Fibroblast of skin of left biceps (primary cell): ENCODE measurements at places on chromosomes 4 and X.

DNA sequence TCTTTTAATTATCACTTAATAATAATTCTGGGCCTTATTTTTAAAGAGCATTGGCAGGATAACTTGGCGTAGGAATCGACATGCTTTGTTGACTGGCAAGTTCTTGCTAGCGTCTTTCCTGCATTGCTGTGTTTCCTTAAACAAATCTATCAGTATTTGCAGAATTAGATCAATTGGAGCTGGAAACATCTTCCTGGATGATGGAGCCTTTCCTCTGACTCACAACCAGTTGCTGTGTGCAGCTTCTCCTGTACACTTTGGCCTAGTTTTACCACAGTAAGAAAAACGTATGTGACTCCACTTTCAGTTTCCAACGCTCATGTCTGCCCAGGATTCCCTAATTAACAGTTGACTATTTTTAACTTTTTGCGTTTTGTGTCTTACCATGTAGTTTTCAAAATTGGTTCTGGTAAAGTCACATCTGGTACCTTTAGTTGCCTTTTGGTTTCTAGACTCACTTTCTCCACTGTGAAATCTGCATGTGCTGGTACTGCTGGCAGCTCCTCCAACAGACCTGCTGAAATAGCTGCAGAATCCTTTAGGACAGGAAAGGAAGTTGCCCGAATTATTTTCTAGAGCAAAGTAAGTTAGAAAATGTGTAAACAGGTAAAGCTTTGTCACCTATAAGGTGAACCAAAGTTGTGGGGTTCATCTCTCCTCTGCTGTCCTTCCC, 553.2 kb upstream of the FAT1 start:
- DNase-seq, result no peak

GRCh38 chrX:107374831-107375230, 74.6 kb upstream of the FRMPD3 start:
- DNase-seq, result no peak

DNA sequence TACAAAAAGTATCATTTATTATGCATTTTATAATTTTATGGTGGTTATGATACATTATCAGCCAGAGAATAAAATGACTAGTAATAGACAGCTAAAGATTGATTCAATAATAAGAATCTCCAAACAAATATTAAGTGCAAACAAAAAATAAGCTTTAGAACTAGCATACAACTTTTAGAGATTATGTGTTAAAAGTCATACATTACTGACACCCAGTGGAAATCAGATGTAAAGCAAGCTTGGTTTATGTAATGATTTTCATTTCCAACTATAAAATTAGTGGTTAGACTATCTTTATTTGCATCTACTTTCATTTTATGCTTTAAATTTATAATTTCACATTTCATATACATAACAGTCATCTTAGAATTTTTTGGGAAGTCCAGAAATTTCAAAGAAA, 57.7 kb downstream of the IL13RA2 start:
- DNase-seq, result no peak

GRCh38 chr4:16085822-16086221, 2.0 kb upstream of the PROM1 start:
- no peak for DNase-seq

DNA sequence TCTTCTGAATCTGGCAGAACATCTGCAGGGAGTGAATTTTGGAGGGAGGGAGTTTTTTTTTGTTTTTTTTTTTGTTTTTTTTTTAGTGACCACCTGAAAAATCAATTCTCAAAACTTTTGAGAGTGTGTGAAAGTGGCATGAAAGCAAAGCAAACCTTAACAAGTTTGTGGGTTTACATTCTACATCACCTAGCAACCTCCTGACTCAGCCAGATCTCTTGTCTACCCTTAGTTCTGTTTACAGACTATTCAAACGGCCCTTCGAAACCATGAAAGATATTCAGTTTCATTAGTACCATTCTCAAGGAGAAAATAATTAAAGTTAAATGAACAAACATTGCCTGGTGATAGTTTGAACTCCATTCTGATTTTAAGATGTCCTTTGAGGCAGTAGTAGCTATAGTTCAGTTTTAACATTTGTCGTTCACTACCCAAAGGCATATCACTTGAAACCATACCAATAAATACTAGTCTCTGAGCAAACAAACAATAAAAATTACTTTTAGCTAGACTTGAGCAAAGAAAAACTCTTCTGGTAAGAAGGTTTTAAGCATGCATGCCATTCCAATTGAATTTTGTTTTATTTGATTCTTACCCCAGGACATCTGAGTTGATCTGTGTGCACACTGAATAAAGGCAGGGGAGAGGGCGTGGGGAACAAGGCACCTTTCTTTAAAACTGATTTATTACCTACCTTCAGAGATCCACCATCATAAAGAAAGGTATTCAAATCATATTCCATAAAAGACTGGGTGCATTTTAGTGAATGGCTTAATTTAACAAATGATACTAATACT, 137.7 kb downstream of the ARX start:
- DNase-seq, result no peak

DNA sequence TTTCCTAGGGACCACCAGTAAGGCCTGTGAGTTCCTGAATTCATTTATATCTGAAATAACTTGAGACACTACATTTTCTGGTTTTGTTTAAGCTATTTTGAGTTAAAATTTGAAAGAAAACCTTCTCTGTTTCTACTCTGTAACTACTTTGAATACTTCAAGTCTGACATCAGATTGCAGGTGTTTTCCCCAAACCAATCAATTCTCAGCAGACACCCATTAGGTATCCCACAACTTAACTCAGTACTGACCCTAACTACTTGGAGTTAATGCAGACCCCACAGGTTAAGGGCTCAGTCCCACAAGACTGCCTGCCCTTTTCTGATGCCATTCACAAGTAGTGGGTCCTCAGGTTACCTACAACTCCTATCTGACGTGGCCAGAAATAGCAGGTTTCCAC, 1100.0 kb upstream of the SLIT2 start:
- no peak for DNase-seq

- no peak for DNase-seq
Measured at GRCh38 chrX:36908801-36909675, 99.1 kb upstream of the FAM47C start.

DNA sequence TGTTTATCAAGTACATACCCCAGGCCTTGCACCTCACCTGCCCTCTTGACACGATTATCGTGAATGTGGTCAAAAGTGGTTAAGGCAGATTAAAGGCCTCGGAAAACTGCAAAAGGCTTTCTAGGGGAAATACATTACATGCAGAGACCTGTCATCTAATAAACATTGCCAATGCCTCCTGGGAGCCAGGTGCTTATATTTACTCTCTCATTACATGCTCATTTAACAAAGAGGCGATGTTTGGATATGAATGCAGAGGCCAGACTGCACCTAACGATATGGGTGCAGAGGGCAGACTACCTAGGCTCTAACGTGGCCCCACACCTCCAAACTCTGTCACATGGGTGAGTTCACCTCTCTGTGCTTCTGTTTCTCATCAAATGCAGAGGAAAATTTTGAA, 14.5 kb downstream of the CRMP1 start:
- no peak for DNase-seq

DNA sequence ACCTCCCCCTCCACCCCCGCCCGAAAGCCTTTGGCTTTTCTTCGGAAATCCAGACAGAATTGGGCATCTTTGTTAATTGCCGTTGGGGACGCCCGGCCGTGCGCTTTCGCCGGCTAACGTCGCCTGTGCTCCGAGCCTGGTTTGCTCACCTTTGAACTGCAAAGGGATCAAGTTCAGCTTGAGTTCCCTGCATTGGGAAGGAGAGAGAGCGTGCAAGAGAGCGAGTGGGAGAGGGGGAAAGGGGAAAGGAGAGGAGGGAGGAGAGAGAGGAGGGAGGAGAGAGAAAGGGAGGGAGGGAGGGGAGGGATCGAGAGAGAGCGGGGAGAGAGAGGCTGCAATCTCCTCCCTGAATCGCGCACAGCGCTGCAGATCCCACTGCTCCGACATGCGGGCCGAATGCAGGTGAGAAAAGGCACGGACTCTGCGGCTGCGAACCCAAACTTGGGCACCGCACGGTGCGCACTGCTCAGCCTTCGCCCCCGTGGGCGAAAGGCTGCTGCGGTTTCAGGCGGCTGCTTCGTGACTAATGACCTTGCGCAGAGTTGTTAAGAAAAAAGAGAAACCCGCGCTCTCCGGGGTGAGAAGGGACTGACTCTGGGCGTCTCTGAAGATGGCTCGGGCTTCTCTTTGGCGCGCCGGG, at the start of gene PCDH7:
PCDH7 (plus strand) TSS at position 349 of the 640 bp plus-strand sequence. CDS start 1,054 bp downstream, outside the sequence.
- DNase-seq, result no peak

- DNase-seq, result no peak
Measured at GRCh38 chr4:111636961-111637585, 508.2 kb upstream of the FAM241A start.

- no peak for DNase-seq
Measured at GRCh38 chrX:107574711-107575110, 53.6 kb upstream of the PRPS1 start.

DNA sequence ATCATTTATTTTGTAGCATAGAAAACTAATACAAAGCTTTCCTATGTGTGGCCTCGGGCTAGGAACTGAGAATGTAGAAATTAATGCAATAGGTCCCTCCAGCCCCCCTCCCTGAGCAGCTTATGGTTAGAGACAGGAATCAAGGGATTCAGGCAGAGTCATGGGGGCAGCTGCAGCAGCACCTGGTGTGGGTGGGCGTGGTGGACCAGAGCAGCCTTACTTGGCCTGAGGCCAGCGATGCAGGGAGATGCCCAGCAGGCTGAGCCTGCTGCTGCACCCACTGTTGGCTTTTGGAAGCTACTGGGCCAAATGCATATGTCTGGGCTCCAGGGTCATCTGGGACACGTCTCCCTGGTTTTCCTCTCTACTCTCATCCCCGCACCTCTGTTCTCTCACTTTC, 74.0 kb downstream of the STK32B start:
- DNase-seq, result no peak

DNA sequence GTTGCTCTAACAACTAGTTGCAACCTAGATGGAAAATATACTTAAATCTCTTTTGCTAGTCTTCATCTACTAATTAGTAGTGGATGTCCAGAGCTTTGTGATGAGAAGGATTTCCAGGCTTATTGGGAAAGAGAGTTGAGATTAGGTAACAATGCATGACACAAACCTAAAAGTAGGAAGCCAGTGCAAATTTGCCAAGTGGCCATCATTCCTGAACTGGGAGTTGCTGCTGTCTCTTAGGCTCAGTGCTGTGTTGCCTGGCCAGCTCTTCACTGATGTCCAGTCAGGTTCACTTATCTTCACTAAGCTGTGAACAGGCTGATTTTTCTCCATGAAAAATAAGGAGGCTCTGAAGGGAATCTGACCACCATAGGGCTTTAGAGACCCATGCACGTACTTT, 105.6 kb upstream of the AMOT start:
- no peak for DNase-seq

- no peak for DNase-seq
Measured at GRCh38 chrX:17836830-17837229, 24.3 kb downstream of the RAI2 start.

DNA sequence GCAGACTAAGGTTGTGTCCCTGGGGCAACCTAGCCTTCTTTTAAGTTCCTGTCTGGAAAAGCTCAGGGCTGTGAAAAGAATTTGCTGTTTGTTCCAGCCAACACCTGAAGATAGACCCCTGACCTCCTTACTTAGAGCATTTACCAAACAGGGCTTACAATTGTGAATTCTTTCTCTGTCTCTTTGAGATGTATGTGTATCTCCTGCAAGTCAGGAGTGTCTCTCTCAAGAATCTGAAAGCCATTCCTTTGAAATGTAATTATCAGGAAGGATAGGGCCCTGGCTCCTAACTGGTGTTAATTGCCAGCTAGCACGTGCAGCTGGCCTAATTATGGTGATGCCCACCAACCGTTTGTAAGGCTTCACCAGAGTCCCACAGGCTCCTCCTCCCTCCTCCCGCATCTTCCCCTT, 18.2 kb downstream of the CCNG2 start:
- DNase-seq, result no peak

GRCh38 chr4:166077782-166078181, 204.7 kb downstream of the TLL1 start:
- no peak for DNase-seq

- no peak for DNase-seq
Measured at GRCh38 chr4:103011378-103012025, 8.0 kb downstream of the SLC9B1 start.
